Renal cortex interstitium (tissue), 15 donors: ENCODE measurements at places on chromosomes 2 and 18. TPM values are rescaled to one million over a fixed set of nuclear protein-coding genes. Genes with fewer than 3 reads are reported as not detected.

GRCh38 chr2:9678544-9678943 is 47.7 kb upstream of the YWHAQ start:
- no peak for DNase-seq

DNA sequence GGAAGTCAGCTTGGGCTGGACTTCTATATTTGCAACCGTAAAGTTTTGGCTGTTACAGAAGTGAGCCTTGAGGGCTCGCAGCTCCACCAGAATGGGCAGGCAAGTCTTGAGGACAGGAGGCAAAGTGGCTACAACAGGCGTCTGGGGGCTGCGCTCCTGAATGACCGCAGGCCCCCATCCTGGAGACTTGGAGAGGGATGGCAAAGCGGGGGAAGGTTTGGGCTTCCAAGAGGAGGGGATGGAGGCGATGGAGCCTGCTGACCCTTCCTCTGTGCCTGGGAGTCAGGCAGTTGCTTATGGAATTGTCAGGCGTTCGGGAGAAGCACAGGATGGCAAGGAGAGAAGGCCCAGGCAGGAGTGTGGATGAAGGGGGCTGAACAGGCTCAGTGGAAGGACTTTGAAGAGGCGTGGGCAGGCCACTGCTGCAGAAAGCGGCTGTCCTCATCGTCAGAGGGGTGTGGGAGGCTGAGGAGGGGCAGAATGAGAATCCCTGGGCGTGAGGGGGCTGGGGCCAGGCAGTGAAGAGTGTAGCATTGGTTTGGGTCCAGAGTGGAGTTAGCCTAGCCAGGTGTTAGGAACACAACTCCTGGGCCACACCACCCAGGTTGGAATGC is 72.3 kb downstream of the INHBB start:
- no peak for DNase-seq

PTPRN gene
- polyA plus RNA-seq, result not detected

- no peak for DNase-seq
Observed at GRCh38 chr2:196219671-196220070, 48.3 kb upstream of the STK17B start.

DNA sequence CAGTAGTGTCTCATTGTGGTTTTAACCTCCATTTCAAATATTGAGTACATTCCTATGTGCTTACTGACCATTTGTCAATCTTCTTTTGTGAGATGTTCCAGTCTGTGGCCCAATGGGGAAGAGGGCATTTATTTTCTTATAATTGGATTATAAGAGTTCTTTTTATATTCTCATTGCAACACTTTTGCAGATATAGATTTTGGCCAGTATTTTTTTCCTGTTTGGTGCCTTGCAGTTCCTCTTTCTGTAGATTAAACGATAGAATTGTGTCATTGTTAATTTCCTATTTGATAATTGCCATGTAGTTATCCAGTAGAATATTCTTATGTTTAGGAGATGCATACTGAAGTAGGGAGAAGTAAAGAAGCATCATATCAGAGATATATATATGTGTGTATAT is 56.4 kb upstream of the CYTIP start:
- DNase-seq, result no peak

TNFAIP6 gene
- 2.3 TPM for polyA plus RNA-seq

DNA sequence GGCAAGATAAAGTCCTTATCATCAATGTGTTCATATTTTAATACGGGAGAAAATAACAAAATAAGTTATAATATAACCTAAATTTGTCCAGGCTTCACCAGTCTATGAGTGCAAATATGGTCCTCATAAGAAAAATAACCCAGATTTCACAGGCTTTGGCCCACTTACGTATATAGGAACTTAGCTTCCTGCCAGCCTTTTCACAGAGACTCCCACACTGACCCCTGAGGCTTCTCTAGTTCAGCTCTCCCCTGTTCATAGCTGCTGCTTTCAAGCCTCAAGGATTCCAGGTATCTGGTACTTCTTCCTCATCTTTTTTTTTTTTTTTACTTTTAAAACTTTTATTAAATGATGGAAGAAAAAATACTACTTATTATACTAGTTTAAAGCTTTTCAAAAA is 74.9 kb upstream of the PELI1 start:
- no peak for DNase-seq

DNA sequence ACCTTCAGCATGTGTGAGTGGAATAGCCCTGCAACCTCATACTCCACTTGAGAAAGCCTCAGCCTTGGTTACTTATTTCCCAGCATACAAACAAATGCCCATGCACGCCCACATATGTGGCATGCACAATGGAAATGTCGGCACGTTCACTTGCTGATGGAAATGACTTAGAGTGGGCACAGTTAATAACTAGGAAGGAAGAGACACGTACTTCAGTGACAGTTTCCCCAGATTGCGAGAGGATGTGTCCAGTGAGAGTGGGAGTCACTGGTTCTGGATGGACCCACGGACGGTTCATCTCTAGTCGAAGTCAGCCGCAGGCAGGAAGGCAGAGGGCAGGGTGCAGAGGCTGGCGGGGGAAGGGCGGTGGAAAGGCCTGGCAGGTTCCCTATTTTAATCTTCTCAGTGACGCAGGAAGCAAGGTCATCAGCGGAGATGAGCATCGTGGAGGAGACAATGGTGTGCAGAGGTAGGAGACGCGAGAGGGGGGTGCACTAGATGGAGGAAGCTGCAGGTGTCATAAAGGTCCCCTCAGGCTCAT is 350.7 kb upstream of the MYT1L start:
- DNase-seq, result no peak
